ENCODE measurements at places on chromosomes 2 and 18.

DNA sequence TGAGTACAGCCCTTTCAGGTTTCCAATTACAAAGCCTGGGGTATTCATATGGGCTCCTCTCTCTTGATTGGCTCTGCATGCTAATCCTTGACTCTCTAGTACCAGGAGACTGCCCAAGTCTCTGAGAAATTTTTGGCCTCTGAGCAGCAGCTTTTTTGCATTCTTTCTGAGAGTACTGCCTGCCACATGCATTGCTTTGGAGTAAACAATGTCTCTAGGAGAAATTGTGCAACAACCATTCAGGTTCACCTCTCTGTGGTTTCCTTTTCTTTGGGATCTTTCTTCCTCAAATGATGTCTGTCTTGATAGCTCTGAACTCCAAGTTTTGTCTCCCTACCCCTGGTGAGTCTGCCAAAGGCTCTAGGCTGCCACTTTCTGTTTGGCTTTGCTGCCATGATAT lies 115.8 kb upstream of the SETBP1 start:
- no peak for DNase-seq

GRCh38 chr2:102063487-102063911 lies 71.7 kb downstream of the IL1R2 start:
- DNase-seq, result no peak

GRCh38 chr2:53964987-53965687 lies 5.7 kb downstream of the PSME4 start:
- no peak for DNase-seq

- no peak for DNase-seq
Measured at GRCh38 chr2:110807522-110807921, 75.1 kb downstream of the ACOXL start.

DNA sequence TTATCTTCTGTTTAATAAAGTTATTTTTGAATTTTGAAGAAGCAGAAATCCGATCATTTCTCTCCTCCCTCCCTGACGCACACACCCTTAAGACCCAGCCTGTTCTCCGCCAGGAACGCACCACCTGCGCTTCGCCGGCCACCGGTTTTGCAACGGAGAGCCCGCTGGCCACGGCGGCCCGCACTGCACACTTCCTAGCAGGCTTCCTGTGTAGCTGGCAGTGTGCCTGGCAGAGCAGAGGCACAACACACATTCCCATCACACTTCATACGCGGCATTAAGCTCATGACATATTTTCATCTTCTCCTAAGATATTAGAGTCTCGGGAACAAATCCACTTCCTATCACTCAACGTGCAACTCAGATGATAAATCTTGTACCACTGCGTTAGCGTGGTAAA lies 148.0 kb downstream of the HDAC4 start:
- DNase-seq, result no peak

- DNase-seq, result no peak
Measured at GRCh38 chr2:223057569-223057968, 5.6 kb downstream of the KCNE4 start.

- DNase-seq, result peak; percentile 8
Measured at GRCh38 chr2:152189622-152190495, 14.3 kb upstream of the STAM2 start.

DNA sequence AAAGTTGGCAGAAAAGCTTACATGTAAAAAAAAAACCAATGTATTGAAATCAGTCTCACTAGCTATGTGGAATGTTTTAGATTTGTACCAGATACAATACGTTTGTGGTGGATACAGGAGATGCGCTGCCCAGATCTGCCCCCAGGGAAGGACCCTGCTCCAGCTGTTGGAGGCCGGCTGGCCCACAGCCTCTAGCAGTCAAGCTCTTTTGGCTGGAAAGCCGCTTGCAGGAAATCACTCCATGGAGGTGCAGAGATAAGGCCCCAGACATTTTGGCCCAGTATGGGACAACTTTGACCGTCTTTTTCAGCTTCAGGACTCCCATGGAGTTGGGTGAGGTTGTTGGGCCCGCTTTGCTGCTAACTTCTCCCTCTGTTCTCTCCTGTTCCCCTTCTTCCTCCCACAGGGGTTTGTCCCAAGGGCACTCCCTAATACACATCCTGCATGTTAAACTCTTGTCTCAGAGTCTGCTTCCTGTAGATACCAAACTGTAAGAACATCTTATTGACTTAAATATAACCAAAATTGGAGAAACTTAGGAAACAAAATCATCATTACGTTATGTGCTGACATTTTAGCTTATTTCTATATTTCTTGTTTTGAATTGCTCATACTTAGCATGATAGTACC lies 1.7 kb upstream of the QPCT start:
- DNase-seq, result no peak

GRCh38 chr18:78664048-78664447 lies 315.6 kb upstream of the SALL3 start:
- no peak for DNase-seq

- DNase-seq, result no peak
Measured at GRCh38 chr2:43135583-43135982, 90.8 kb downstream of the ZFP36L2 start.

DNA sequence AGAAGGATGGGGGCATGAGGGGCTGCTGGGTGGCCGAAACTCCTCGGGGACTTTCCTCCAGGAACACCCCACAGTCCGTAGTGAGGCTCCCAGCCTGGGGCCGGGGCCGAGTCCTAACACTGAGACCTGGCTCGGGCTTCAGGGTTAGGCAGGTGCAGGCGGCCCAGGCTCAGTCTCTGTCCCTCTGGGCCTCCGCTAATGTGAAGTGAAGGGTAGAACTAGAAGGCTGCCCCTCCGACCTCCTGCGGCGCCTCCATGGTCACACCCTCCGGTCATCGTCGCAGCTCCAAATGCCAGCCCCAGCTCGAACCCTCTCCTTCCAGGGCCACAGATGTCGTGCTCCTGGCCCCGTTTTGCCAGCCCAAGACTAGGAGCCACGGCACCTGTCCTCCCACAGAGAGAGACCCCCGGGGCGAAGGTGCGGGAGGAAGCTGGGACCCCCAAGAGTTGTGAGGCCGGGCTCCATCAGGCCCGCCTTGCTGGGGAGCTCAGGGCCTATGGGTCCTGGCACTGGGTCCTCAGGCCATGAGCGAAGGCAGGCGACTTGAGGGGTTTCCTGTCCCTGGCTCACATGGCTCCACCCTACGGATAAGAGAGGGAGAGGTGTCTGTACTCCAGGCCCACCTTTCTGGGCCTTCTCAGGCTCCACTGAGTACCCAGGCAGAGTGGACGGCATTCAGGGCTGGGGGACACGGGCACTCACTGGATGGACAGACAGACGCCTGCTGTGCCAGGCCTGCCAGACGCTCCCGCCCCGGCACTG lies 797 bp downstream of the ANO7 start:
- no peak for DNase-seq

DNA sequence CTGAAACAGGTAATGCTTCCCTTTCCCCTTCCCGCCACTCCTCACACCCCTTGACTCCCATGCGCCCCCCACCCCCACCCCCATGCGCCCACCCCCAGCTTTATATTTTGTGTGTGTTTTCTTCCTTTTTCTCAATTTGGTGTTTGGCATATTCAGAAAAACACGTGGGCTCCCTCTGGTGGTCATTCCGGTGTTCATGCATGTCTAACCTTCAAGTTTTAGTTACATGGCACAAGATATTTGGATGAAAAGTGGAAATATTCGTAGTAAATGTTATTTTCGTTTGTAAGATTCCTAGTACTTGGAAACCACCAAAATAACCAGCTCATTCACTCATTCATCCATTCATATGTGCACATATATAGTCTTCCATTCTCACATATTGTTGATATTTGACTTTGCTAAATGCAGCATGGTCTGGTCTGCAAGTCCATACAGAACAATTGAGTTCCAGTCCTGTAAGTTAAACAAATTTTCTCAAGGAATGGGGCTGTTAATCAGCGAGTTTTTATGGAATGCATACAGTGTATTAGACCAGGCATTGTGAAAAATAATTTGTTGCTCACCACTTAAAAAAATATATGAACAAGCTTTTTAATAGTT lies 143.6 kb upstream of the MAP3K20 start:
- DNase-seq, result peak; percentile 72

DNA sequence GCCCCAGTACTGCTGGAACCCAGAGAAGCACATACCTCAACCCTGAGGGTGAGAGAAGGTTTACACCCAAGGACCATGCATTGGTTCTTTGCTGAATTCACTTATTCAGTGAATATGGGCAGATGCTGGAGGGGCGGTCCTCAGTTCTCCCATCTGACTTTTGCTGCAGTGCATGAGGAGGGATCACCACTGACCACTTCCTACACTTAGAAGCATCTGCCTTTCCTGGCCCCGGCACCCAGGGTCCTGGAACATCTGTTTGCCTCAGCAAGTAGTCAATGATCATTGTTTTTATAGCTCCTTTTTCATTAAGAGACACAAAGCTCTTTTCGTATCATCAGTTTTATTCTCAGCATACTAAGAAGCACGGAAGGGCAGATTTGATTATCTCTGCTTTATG lies 211.4 kb downstream of the SH3RF3 start:
- no peak for DNase-seq

DNA sequence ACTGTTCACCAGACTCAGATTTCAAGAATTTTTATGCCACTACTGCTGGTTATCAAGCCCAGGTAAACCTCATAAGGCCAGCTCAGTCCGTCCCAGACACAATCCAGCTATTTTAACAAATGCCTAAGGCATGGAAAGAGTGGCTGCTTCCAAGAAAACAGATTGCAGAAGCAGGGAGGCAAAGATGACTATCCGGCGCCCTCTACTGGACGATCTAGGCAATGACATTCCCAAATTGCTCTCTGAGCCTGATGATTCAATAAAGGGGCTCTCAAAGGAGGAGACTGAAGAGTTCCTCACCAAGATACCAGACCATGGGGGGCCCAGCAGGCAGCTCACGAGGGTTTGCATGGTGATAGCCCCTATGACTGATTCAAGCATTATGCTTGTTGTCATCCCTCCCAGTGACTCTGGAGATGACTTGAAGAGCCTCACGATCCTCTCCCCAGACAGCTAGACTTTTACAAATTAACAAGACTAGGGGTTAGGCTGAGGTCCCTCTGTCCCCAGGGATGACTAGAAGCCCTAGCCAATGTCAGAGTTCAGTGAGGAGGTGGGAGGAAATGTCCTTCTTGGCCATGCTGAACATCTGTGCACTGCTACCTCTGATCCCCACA lies 25.0 kb downstream of the SERPINB8 start:
- DNase-seq, result peak; percentile 45

DNA sequence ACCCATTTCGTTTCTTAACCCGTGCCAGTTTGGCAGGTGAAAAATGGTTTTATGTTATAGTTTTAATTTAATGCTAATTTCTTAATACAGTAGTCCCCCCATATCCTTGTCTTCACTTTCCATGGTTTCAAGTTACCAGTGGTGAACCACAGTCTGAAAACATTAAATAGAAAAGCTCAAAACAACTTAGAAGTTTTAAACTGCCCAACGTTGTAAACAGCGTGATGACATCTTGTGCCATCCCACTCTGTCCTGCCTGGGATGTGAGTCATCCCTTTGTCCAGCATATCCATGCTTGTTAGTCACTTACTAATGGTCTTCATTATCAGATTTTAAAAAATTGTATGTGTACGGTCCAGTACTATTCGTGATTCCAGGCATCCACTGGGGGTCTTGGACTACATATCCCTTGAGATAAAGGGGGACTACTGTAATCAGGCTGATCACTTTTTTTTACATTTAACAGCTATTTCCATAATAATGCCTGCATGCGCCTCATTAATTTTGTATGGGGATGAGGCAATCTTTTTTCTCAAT lies 31.9 kb downstream of the SLC66A3 start:
- DNase-seq, result no peak

- DNase-seq, result no peak
Measured at GRCh38 chr2:151672277-151672676, 62.0 kb downstream of the NEB start.

DNA sequence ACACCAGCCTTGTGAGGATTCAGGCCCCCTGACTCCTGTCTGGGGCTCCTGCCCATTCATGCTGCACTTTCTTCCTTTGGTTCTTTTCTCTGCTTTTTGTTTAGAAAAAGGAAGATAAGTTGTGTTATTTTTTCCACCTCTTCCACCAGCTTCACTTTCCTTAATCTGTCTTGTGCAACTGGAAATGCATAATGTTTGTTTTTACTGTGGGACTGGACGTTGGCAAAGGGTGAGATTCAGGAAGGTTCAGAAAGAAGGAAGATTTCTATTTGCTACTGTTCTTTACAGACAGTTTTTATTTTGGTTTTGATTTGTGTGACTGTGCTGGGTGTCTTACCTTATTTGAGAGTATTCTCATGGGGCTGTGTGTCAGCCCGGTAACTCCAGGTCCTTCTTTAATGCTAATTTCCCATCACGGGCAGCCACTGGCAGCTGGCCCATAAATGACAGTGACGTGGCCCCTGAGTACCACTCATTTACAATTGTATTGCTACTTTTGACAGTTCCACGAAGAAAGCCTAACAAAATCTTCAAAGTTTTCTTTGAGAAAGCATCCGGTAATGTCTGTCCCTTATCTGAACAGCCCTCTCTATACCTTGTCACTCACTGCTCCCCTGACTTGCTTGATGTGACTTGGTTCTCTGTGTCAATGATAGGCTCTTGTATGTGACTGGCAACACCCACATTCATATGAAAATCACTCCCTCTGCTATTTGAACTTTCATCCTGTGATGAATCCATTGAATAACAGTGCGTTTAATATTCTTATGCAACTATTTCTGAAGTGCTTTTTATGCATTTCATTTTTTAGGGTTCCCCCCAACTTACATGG lies 32.7 kb downstream of the RHBDD1 start:
- DNase-seq, result no peak

GRCh38 chr18:58402951-58403702 lies 225.8 kb downstream of the ALPK2 start:
- DNase-seq, result no peak

GRCh38 chr18:59057969-59058368 lies 81.7 kb upstream of the SEC11C start:
- DNase-seq, result no peak

DNA sequence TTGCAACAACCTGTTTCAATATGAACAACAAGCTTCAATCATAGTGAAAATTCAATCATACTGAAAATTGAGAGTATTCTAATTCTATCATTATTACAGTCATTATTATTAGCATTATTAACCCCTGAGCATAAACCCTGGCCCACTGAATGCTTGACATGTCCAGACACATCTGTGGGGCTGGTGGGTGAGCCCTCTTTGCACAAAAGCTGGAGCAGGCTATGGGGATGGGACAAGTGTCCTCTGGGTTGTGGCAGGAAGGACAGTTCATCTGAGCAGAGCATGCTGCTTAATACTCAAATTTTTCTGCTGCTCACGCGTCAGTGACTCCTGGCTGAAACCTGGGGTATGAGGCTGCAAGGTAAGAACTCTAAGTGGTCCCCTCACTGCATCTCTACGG lies 451.1 kb upstream of the POU3F3 start:
- no peak for DNase-seq

GRCh38 chr2:212288308-212288707 lies 250.3 kb downstream of the ERBB4 start:
- DNase-seq, result no peak

GRCh38 chr18:27712066-27712465 lies 464.9 kb downstream of the CDH2 start:
- no peak for DNase-seq

GRCh38 chr2:172564376-172564775 lies 8.5 kb downstream of the PDK1 start:
- DNase-seq, result no peak

- DNase-seq, result no peak
Measured at GRCh38 chr2:123870881-123871276, 154.2 kb upstream of the CNTNAP5 start.

All from stimulated activated naive CD8-positive, alpha-beta T cell treated with anti-CD3 and anti-CD28 coated beads, Interleukin-15, Interleukin-2, amounts not matched to agents 100 U/mL and 50 U/mL, for 24 hours (primary cell).